ENCODE measurements at places on chromosomes 3 and 15.

- DNase-seq = no peak
These were observed 9.5 kb downstream of the FAM3D start for GRCh38 chr3:58657036-58657520.

DNA sequence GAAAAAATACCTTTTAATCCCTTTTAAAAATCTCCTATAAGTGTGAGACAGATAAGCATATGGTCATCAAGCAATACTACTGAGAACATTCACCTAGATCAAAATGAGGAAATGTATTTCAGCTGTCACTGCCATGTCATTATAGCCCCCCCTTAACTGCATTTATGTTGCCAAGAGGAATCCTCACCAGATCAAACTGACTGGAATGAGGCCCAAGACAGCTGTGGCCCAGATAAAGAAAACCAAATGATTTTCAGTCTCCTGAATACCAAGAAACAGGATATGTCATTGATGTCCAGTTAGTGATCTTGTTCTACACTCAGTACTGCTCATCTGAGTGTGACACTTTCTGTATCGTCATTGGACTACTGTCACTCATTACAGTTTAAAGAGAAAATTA, 35.1 kb upstream of the CPB1 start:
- DNase-seq = no peak

DNA sequence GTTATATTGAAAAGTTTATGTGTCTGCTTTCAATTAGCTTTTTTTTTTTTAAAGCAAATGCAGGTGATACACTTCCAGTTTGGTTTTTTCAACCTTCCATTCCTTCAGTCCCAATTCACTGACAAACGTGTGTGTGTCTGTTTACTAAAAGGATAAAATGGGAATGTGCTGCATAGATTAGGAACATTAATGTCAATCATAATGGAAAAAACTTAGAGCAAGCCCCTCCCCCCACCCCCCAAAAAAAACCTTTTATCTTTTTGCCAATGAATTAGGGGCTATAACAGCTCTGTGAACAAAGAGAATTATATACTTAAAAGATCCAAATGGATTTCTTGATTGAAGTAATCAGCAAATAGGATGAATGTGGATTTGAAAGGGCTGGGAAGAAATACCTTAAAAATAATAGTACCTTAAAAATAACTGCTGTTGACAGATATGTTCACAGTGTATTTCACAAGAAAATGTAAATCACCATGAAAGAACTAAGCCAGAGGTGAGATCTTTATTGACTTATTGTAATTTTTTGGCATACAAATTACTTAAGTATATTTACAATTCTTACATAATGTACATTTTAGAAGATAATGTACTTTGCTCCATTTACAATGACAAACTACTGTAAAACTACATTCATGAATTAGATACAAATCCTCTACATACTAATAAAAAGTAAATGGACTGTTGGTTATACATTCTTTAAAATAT, 3.5 kb upstream of the XXYLT1 start:
- no peak for DNase-seq

DNA sequence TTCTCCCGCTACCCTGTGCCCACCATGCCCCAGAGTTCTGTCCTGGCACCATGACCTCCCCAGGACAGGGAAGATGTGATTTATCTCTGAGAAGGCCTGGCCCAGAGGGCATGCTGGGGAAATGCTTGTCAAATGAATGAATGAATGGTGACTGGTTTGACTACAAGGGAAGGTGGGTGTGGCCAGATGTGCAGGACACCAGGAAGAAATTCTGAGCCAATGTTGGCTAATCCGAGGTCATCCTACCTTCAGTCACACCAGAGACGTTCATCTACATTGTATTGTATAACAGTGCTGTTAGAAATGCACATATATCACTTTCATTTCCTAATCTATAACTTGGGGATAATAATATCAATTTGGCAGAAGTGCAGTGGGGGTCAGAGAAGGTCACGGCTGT, 138.4 kb downstream of the FAM43A start:
- DNase-seq = no peak

- no peak for DNase-seq
These were observed 21.2 kb downstream of the CFAP100 start for GRCh38 chr3:126415661-126416591.

DNA sequence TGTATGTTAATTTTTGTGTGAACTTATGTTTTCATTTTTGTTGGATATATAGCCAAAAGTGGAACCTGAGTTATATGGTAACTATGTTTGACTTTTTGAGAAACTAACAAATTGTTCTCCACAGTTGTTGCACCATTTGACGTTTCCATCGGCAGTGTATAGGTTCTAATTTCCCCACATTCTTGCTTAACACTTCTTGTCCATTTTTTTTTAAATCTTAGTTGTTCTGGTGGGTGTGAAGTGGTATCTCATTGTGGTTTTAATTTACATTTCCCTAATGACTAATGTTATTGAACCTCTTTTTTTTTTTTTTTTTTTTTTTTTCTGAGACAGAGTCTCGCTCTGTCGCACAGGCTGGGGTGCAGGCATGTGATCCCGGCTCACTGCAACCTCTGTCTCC, 8.0 kb downstream of the NISCH start:
- DNase-seq = no peak

DNA sequence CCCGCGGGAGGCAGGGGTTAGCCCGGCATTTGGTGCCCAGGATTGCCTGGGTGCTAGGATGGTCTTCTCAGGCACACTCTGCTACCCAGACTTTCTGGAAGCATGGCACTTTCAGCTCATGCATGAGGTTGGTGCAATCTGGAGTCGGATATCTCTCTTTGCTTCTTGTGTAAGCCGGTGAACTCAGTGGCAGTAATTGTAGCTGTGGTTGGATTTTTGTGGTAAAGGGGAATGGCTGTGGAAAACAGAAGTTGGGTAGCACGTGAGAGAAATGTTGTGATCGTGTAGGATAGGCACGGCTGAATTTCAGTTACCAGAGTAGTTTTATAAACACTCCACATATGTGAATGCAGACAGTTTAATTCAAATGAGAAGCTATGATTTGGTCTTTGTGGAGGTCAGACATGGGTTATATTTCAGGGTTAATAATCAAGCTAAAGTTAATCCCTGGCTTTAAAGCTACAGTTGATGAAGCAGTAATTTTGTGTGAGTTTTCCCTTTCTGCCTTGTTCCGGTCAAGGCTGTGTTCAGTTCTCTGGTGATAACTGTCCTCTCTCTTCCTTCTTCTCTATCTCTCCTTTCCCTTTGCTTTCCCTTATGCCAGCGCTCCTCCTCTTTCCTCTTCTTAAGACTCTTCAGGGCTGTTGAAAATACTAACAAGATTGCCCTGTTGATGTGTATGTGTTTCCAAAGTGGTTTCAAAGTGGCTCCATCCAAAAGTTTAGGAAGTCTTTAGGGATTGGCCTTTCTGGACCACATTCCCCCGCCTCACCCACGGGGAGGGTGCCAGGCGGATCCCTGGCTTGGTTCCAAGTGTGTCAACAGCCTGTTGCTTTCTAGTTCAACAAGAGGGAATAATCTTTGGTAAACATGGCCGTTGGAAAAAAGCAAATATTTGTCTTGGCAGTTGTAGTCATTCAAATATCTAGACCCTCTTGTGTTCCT, 404.6 kb upstream of the C2CD4B start:
- DNase-seq = peak; percentile 76

DNA sequence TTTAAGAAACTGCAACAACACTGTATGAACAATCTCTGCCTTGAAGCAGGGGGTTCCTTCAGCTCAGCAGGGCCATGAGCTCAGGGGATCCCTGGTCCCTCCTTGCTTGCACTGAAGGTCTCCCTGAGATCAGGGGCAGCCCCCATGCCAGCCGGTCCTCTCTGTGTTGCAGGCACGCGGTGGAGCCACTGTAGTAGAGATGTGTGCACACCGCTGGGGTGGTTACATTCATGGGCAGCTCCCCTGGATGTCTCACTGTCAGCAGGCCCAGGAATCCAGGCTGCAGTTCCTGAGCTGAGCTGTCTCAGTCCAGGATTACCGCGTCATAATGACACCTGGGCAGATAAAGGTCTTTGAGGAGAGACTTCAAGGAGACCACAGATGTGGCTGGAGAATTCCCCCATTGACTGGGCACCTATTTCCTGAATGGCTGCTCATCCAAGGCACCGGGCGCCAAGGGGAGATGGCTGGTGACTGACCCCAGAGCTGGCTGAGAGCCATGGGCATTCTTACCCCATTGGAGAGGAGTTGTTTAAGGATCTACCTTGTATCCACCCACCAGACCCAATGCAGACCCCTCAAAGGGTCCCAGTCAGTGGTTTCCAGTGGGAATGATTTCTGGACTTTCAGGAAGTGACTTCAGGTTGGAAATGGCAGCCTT, 10.4 kb upstream of the KLF13 start:
- no peak for DNase-seq

DNA sequence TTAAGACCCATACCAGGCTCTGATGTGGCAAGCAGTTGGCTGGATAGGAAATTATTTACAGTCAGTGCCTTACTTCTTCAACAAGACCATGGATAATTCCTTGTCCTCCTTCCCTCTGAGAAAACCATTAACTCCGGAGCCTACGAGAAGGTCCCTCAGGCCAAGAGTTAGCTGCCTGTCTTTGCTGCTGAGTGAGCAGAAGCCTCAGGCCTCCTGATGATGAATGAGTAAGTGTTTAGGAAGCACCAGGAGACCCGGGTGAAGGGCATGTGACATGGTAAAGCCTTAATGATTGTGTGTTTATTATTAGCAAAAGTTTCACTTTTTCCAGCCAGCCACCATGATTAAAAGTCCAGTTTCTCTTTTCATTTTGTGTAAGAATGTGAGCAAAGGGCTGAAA, 174.9 kb upstream of the TOPAZ1 start:
- DNase-seq = no peak

GRCh38 chr3:121961283-121961682, 60.8 kb downstream of the ILDR1 start:
- no peak for DNase-seq

GRCh38 chr15:47293466-47294162, 423.7 kb upstream of the SEMA6D start:
- DNase-seq = peak; percentile 96

- peak; percentile 84 for DNase-seq
These were observed at the start of gene LACTB for GRCh38 chr15:63121382-63122001. Gene LACTB (plus strand): TSS chr15:63121861. CDS start chr15:63121872, 11 bp downstream.

GRCh38 chr3:58725326-58725853, 58.8 kb upstream of the FAM3D start:
- no peak for DNase-seq

DNA sequence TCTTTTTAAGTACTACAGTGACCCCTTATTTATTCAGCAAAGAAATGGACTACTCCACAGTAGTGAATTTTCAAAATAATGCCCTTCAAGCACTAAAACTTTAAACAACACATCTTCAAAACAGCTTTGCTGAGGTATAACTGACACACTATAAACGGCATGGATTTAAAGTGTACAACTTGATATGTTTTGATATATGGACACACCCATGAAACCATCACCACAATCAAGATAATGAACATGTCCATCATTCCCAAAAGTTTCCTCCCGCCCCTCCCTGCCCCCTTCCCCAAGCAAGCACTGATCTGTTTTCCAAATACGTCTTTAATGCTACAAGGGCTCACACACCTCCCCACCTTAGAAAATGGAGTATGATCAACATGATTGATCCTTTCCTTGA, 1.6 kb upstream of the FURIN start:
- DNase-seq = no peak

GRCh38 chr15:70741677-70742293, 21.6 kb downstream of the UACA start:
- no peak for DNase-seq

GRCh38 chr3:127394031-127394430, 106.2 kb upstream of the PRR20G start:
- no peak for DNase-seq

DNA sequence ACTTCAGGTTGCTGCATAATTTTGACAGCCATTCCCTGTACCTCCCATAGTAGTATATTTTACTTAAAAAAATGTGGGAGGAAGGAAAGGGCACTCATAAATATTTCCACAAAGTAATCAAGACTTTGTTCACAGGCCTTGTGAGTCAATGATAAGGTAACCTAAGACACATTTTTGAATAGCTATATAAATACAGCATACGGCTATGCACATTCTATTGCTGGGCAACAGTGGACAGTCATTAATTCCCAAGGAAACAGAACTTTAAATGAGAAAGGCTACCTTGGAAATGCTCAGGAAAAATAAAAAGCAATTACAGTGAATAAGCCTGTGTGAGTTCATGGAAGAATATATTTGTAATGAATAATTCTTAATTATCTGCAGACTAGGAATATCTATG, 144.0 kb downstream of the CADM2 start:
- DNase-seq = no peak

- DNase-seq = no peak
These were observed 310.9 kb downstream of the BCHE start for GRCh38 chr3:165526367-165526766.

GRCh38 chr3:117735481-117736101, 1026.0 kb downstream of the TUSC7 start:
- DNase-seq = peak; percentile 81

DNA sequence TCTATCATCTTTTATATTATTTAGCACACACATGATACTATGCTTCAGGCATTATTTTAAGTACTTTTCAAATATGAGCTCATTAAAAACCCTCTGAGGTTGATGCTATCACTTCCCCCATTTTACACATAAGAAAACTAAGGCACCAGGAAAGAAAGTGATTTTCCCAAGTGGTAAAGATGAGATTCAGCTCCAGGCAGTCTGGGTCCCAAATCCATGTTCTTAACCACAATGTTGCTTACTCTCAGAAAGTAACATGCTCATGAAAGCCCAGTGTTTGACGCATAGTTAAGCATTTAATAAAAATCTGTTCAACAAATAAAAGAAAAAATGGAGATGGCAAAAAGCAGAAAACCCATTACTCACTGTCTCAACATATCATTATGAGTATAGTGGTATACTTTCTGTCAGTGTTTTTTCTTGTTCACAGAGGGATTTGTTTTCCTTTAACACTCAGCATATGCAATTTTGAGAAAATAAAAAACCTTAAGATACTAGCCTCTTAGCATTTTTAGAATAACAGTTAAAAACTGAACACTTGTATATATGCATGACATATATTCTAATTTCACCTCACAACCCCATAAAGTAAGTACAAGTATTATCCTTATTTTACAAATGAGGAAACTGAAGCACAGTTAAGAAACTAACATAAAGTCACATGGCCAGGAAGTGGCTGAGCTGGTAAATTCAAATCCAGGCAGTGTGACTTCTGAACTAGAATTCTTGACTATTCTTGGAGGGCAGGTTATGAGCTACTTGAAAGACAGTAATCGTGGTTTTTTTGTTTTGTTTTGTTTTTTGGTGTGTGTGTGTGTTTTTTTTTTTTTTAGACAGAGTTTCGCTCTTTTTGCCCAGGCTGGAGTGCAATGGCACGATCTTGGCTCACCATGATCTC, 10.4 kb downstream of the PEAK1 start:
- DNase-seq = no peak

DNA sequence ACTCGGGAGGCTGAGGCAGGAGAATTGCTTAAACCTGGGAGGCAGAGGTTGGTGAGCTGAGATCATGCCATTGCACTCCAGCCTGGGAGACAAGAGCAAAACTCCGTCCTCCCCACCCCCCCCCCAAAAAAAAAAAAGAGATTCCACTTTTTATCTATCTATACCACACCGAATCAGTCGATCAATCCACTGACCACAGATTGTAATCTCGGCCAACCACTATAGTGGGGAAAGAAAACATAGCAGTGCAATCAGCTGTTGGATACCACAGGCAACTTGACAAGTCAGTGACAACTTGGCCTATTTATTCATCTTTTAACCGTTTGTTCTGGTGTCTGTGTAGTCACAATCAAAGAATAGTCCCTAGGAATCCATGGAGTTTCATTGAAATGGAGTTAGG, 299.2 kb downstream of the FHIT start:
- DNase-seq = no peak

GRCh38 chr3:77055841-77056341, 16.0 kb downstream of the ROBO2 start:
- DNase-seq = no peak

GRCh38 chr3:41196499-41197410, 2.5 kb upstream of the CTNNB1 start:
- no peak for DNase-seq

All from astrocyte of the spinal cord (primary cell).